Myocyte (in vitro differentiated cells): ENCODE measurements at places on chromosomes 7 and 10. TPM values are rescaled to one million over a fixed set of nuclear protein-coding genes. Genes with fewer than 3 reads are reported as not detected.
A peak's percentile ranks its signal among the peaks of the same experiment; 100 is the strongest.

Gene TUBAL3
- not detected in 2 replicates for total RNA-seq

Gene GNAT3
- not detected in 2 replicates for total RNA-seq

Gene ASAH2
- 0.99 and 2.4 TPM in 2 replicates for total RNA-seq

GRCh38 chr7:25180592-25180923, 47.7 kb downstream of the NPVF start:
- DNase-seq: no peak

Gene SPDYE5
- not detected in 2 replicates for total RNA-seq

Gene CALML3
- total RNA-seq: not detected in 2 replicates

Gene POU6F2
- 0.11 TPM in 1 of 2 replicates, not detected in the other for total RNA-seq

Gene MEIG1
- total RNA-seq: not detected in 2 replicates

- DNase-seq: peak; percentile 56
Observed at GRCh38 chr7:108138911-108139310, 8.8 kb upstream of the LAMB4 start.

DNA sequence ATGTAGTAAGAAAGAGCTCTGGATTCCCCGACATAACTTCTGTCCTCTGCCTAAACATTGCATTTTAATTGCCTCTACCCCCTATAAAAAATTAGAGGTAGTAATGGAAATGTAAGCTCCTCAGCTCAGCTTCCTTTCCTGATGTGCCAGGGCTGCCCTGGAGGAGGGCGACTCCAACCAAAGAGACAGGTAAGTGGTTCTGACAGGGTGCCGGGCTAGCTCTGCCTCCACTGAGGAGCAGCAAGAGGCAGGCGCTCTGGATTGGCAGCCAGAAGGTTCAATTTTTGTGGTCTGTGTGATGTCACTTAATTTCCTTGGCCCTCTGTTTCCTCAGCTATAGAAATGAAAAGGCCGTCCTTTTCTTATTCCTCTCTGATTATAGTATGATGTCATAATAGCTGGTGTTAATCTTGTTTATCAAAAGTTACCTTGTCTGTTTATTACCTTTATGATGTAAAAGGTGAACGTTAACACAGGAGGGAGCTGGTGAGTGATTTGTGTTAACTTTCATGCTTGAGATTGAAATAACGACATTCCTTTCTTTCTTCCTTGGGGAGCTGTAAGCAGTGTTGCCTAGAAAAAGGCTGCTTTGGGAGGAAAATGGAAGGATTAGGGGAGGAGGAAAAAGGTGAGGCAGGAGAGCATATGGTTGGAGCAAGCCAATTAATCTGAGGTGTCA, 51.8 kb downstream of the ANLN start:
- no peak for DNase-seq

DNA sequence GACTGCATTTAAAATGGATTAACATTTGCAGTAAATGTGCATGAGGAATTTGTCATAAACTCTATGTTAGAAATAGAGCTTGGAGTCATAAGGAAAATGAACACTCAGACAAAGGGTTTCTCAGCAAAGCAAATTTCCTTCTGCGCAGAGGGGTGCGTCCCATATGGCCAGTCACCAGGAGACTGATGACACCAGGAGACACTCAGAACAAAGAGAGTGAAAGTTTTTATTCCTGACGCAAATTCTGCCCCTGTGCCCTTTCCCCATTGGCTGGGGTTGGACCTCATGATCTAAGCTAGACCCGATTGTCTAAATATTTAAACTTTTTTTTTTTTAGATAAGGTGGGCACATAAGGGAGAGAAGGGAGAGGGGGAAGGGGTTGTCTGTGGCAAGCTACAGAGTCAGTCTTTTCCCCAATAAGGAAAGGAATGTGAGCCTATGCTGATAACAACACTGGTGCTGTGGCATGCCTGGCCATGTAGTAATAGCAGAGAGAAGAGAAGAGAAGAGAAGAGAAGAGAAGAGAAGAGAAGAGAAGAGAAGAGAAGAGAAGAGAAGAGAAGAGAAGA, 202.0 kb downstream of the POM121L12 start:
- DNase-seq: no peak

DNA sequence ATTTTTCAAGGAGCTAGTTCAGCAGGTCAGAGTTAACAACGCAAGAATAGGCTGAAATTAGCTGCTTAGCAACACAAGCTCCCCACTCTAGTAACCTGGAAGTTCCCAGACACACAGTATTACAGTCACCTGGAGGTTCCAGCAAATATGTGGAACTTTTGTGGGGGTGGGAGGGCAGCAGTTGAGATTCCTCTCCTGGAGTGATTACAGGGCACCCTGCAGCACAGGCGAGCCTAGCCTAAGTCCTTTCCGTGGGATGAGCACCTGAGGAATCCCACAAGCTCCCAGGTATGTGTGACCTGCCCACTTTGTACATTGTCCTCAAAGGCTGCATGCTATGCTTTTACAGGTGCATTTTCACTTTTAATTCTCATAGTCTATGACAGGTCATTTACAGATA, 13.6 kb downstream of the TPK1 start:
- no peak for DNase-seq

Gene OGDH
- 172 and 183 TPM in 2 replicates for total RNA-seq

DNA sequence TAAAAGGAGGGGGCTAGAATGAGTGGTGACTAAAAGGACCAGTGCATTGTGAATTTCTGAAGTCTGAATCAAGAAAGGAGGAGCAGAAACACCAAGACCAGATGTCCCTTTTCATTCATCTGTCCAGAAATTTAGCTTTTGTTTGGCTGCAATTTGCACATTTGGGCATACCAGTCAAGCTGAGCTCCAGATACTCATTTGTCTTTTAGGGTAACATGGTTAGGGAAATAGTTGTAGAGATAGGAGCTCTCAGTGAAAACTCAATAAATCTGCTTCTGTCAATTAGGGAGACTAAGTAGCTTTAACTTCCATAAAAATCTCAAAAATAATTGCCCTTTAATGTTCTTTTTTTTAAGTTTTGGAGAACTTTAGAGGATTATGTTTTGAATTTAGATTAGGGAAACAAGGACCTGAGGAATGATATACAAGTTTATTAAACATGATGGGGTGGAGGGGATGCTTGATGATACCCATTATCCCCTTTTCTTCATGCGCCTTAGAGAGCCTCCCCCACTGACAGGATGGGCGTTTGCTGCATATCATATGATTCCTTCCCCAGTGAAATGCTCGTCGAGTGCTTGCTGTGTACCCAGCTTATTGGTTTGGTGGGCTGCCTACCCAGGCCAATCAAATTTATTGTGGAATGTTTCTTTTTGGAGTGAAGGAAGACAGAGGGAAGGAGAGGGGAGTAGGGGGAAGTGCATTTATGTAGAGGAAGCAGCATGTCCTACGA, 50.7 kb upstream of the RPA3 start:
- peak; percentile 55 for DNase-seq
